SK-N-DZ (cell line): ENCODE measurements at places on chromosomes 3 and 15.

DNA sequence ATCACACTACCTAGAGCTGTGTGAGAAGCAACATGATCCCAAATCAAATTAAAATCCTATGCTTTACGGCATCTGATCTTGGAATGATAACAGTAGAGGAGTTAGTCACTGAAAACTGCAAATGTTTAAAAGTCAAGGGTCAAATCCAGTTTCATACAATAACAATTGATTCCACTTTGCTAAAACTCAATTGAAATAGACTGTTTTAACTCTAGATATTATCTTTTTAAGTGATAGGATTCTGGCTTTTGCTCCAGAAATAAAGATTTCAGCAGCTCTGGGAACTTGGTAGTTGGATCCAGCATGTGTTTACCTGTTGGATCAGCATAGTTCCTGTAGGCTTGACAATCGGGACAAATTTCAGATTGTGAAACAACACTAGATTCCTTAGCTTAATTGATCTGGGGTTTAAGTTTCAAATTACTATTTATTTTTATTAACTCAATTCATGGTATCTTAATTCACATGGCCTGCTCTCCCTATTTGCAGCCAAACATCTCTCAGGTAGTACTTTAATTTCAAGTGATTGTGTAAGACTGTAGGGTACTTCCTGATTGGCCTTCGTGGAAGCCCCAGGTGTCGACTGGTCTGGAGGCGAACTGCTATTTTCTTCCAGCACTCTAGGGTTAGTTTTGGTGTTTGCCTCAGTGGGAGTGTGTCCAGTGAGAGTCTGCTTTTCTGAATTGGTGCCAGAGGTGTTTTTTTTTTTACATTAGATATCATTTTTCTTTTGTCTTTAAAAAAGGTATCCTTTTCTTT is 16.6 kb downstream of the NFKBIZ start:
- peak; percentile 94 for DNase-seq

GRCh38 chr15:77715051-77715450 is 82.3 kb upstream of the LINGO1 start:
- DNase-seq, result no peak

GRCh38 chr15:64324165-64324877 is 31.7 kb downstream of the CSNK1G1 start:
- no peak for DNase-seq

GRCh38 chr15:57873564-57874209 is 167.2 kb downstream of the POLR2M start:
- no peak for DNase-seq

GRCh38 chr15:71529361-71529760 is 281.0 kb upstream of the NR2E3 start:
- no peak for DNase-seq

DNA sequence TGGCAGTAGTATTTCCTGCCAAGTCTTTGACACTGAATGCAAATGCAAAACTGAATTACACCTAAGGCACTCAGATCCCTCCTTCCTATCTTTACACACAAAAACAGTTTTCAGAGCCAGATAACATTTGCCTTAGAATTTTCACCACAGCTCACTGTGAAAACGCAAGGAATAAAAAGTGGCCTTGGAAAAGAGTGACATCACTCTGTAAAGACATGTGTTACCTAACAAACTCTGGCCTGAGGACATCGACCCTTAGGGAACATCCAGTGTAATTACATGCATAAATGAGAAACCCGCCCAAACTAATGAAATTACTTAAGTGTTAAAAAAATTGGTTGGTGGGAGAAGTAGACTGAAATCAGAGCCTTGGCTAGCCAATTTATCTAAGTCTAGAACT is 88.9 kb downstream of the PLOD2 start:
- DNase-seq, result no peak

DNA sequence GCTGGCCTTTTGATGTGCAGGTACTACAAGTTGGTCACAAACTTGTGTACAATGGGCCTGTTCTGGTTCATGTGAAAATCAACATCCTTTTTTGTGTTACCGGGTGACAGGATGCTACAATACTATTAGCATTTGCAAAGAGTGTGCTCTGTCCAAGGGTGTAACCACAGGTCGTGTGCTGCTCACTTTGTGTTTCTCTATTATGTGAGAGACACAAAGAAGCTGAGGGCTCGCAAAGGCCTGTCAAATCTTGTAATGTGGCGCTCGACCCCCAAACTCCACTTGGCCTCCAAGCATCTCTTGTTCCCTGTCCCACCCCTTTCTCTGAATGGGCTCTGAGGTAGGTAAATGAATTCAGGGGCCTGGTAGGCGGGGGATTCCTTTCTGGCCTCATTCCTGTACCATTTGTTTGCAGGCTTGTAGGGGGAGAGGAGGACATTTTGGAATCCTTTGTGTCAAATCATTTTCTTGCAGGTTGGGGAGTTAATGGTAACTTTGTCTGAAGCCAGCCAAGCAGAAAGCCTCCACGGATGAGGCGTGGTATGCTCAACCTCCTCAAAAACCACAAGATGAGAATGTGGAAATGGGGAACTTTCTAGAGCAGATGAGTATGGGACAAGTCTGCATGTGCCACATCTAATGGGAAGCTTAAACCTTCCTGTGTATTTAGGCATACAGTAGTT is 109.1 kb downstream of the OPA1 start:
- DNase-seq, result no peak

GRCh38 chr3:27423463-27423862 is 54.3 kb upstream of the NEK10 start:
- DNase-seq, result no peak

DNA sequence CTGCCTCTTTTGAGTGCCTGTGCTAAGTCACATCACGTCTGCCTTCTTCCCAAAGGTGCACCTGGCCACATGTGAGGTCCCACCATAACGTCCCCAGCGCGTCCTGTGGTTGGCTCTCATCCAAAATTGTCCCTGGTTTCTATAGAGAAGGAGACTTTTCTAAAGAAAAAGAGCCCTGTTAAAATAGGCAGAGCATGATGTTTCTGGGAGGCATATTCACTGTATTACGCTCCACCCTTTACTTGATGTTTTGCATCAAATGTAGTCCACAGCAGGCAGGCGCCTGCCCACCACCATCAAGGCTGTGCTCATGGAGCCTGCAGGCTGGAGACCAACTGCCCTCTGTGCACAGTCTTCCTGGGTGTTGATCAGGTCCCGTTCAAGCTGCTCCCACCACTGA is 36.3 kb downstream of the WHAMM start:
- no peak for DNase-seq

DNA sequence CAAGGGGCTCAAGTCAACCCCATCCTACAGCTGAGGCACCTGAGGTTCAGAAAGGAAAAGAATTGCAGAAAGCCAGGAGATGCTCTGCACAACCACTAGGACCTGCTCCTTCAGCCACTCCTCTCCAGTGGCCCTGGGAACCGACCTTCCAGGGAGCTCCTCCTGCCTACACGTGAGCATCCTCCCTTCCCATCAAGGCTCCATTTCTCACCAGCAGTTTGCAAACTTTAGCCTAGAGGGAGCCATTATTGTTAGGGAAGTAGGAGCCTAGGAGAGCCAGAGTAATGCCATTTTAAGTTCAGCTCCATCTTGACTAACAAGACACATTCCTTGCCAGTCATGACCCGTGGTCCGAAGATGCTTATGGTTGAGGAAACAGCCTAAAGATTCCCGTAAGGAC is 11.2 kb upstream of the CHCHD6 start:
- DNase-seq, result no peak
